ENCODE measurements at places on chromosomes 1 and 21.

DNA sequence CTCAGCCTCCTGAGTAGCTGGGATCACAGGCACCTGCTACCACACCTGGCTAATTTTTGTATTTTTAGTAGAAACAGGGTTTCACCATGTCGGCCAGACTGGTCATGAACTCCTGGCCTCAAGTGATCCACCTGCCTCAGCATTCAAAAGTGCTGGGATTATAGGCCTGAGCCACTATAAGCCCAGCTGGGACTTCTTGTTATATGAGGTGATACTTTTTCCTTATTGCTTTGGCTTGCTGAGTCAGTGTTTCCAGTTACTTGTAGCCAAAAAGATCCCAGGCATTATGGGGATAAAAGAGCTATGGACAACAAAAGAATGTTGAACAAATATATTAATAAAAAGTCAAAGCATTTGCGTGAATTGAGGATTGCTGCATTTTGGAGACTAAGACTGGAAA, 69.9 kb upstream of the LPGAT1 start:
- no peak for DNase-seq
- no peaks in the 10 kb centered on the region for H3K36me3 ChIP-seq
- H3K27me3 ChIP-seq: no peaks in the 10 kb centered on the region
- no peak overlapping the region for H3K4me3 ChIP-seq

- DNase-seq: no peak
- no peak overlapping the region for H3K27ac ChIP-seq
- H3K36me3 ChIP-seq: no peaks in the 10 kb centered on the region
- no peaks in the 10 kb centered on the region for H3K4me1 ChIP-seq
- no peaks in the 10 kb centered on the region for H3K27me3 ChIP-seq
Measured at GRCh38 chr1:175665616-175666015, 77.8 kb downstream of the TNR start.

GRCh38 chr1:230861489-230861888, 6.8 kb downstream of the C1orf198 start:
- H3K4me1 ChIP-seq: peaks cover 62% of the 10 kb centered on the region
- H3K4me3 ChIP-seq: no peak overlapping the region
- no peak overlapping the region for H3K27ac ChIP-seq
- no peaks in the 10 kb centered on the region for H3K27me3 ChIP-seq
- DNase-seq: no peak

- peak; percentile 70 for DNase-seq
- H3K4me3 ChIP-seq: no peak overlapping the region
- no peak overlapping the region for H3K27ac ChIP-seq
- no peaks in the 10 kb centered on the region for H3K36me3 ChIP-seq
Measured at GRCh38 chr1:30379684-30380624, 343.4 kb downstream of the MATN1 start.

DNA sequence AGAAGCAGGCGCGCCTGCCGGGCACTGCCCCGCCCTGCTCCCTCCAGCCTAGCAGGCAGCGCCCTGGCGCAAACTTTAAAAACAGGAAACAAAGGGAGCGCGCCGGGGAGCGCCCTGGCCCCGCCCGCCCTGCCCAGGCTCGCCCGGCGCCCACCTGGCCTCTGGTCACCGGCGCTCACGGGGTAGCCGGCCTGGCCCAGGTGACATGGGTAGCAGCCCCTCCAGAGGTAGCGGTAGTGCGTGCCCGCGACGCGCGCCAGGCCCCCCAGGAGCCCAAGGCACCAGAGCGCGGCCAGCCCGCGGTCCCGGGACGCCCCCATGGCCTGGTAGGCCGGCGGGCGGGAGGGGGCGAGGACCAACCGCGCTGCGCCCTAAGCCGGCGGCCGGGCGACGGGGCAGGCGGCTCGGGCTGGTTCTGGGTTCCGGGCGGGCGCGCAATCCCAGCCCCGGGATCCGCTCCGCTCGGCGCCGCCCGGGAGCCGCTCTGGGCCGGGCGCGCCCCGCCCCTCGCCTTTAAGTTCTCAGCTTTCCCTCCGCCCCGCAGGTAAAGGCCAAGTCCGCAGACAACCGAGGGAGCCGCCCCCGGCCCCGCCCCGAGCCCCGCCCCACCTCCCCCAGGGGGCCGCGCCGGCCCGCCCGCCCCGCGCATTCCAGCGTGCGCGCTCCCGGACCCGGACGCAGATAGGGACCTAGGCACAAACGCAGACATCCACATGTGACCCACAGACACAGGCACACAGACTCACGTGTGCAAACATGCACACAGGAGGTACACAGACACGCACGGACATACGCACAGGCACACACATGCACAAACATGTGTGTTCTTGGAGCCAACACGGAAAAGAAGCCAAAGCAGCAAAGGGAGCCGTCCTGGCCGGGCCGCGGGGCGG, 76.7 kb downstream of the ARHGEF16 start:
- H3K4me3 ChIP-seq: peak overlapping the region; percentile 58
- no peaks in the 10 kb centered on the region for H3K36me3 ChIP-seq
- peaks cover 23% of the 10 kb centered on the region for H3K4me1 ChIP-seq
- no peaks in the 10 kb centered on the region for H3K27me3 ChIP-seq

- H3K4me1 ChIP-seq: peaks cover 12% of the 10 kb centered on the region
- peak; percentile 91 for DNase-seq
Measured at GRCh38 chr1:155044812-155045657, 6.1 kb upstream of the ADAM15 start.

DNA sequence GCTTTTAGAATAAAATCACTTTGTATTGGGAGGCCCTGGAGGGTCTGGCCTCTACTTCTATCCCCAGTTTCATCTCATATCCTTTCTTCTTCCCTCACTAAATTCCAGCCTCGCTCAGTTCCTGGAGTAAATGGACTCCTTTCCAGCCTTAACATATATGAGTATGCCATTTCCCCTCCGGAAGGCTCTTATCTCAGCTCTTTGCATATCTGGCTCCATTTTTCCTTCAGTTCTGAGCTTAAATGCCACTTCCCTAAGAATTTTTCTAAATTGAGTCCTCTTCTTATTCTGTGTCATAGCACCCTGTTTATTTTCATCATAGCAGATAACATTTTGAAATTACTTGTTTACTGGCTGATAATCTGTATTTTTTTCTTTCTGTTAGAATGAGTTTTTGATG, 20.2 kb upstream of the DUSP10 start:
- DNase-seq: no peak
- H3K36me3 ChIP-seq: no peaks in the 10 kb centered on the region
- no peak overlapping the region for H3K27ac ChIP-seq
- no peak overlapping the region for H3K4me3 ChIP-seq

Measured in body of pancreas (tissue), 4 donors.